Osteocyte (in vitro differentiated cells): ENCODE measurements at places on chromosomes 6 and 20. TPM values are rescaled to one million over a fixed set of nuclear protein-coding genes. Genes with fewer than 3 reads are reported as not detected.

- no peaks in the 10 kb centered on the region for H3K27me3 ChIP-seq
- no peak for DNase-seq
These were observed 3.9 kb downstream of the ATXN1 start for GRCh38 chr6:16757332-16757731.

GRCh38 chr6:161198783-161199460 lies 74.9 kb downstream of the AGPAT4 start:
- no peaks in the 10 kb centered on the region for H3K4me1 ChIP-seq
- no peaks in the 10 kb centered on the region for H3K36me3 ChIP-seq
- no peak overlapping the region for H3K27ac ChIP-seq
- no peak for DNase-seq
- H3K27me3 ChIP-seq: no peaks in the 10 kb centered on the region

DNA sequence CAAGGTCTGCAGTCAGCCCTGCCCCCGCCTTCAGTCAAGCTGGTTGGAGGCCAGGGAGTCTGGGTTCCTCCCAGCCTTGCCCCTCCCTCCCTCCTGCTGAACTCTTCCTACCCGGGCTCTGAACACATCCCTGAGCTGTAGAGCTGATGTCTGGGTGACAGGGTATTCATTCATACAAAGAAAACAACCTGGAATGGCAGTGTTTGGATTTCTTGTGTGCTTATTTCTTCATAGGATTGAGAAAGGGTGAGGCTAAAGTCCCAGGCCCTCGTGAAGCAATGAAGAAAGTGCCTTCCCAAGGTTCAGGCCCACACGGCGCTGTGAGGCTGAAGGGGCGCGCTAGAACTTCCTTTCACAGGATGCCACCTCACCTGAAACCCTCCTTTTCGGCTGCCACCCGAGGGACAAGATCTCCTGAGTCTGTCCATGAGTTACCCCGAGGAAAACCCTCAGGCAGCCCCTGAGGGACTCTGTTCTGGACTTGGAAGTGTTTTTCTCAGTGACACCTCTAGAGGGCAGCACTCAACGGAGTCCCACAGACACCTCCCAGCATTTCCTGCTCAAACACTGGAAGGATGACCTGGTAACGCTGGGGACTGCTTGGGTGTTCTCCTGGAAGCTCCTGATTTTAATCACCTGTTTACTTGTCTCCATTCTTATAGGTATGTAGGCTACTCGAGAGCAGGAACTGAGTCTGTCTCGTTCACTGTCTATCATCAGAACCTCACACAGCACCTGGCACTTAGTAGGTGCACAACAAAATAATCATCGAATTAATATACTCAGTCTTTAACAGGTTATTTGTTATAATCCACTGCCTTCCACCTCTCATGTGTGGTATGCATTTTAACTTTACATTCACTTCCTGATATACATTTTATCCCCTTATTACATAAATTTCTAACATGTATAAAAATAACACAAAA lies 11.8 kb upstream of the GSTA1 start:
- no peak overlapping the region for H3K27ac ChIP-seq
- H3K4me1 ChIP-seq: no peaks in the 10 kb centered on the region
- no peaks in the 10 kb centered on the region for H3K36me3 ChIP-seq
- DNase-seq: no peak

- H3K4me3 ChIP-seq: no peak overlapping the region
- H3K36me3 ChIP-seq: peaks cover 2% of the 10 kb centered on the region
- DNase-seq: no peak
- peaks cover 11% of the 10 kb centered on the region for H3K27me3 ChIP-seq
- H3K27ac ChIP-seq: no peak overlapping the region
- H3K4me1 ChIP-seq: no peaks in the 10 kb centered on the region
These were observed 11.3 kb downstream of the SERPINB9 start for GRCh38 chr6:2891768-2892170.

DNA sequence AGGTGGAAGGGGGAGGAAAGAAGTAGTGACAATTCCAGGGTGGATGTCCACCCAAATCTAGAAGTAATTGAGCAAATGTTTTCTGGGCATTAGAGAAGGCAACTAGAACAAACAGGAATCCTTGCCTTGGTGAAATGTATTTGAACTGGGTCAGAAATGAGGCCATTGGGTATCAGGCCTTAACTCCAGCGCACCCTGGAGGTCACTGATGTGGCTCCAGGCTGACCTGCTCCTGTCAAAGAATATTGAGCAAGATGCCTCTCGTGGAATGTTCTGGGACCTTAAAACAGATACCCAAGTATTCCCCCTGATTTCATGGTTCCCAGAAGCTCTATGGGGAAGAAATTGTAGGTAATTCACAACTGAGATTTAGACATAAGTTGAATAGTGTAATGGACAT lies 6.9 kb downstream of the HLA-DPB1 start:
- peaks cover 34% of the 10 kb centered on the region for H3K27me3 ChIP-seq
- H3K4me3 ChIP-seq: no peak overlapping the region
- H3K4me1 ChIP-seq: peaks cover 15% of the 10 kb centered on the region
- H3K36me3 ChIP-seq: no peaks in the 10 kb centered on the region
- H3K27ac ChIP-seq: no peak overlapping the region

GRCh38 chr20:3105256-3106137 lies 21.0 kb upstream of the AVP start:
- H3K36me3 ChIP-seq: peaks cover 3% of the 10 kb centered on the region
- no peak for DNase-seq
- H3K27ac ChIP-seq: no peak overlapping the region

GRCh38 chr6:159107451-159108260 lies 61.5 kb upstream of the FNDC1 start:
- H3K27ac ChIP-seq: no peak overlapping the region
- H3K4me3 ChIP-seq: no peak overlapping the region

Gene TP53INP2
- total RNA-seq: 34.3 and 34.4 TPM in 2 replicates

Gene LRRC73
- total RNA-seq: 0.29 and 0.40 TPM in 2 replicates

Gene ADGRG6
- 0.51 and 0.97 TPM in 2 replicates for total RNA-seq

Gene NOX3
- not detected in 2 replicates for total RNA-seq
